Activated T-cell treated with anti-CD3 and anti-CD28 coated beads, Interleukin-2, amount 50 U/mL, for 1 hour (primary cell): ENCODE measurements at places on chromosomes 3 and 15.

DNA sequence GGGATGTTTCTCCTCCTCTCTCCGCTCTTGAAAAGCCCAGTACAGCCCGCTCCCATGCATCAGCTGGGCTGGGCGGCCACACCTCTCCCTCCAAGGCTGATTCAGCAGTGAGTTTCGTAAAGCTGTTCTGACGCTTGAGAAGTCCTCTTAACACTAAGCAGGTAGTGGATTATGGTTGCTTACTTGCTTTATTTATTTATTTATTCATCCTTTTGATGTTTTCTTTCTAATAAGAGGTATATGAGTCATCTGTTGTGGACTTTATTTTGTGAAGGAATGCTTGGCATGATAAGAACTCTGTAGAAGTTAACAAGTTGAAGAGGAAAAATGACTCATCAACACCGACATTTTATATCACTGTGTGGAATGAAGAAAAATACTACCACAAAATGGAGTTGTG, 285.0 kb downstream of the SQOR start:
- DNase-seq = no peak

- no peak for DNase-seq
Measured at GRCh38 chr3:140252812-140253656, 318.0 kb downstream of the CLSTN2 start.

- DNase-seq = peak; percentile 61
Measured at GRCh38 chr3:56923526-56924224, 121.9 kb upstream of the ARHGEF3 start.

GRCh38 chr3:25044762-25045710, 383.0 kb upstream of the RARB start:
- DNase-seq = no peak

- no peak for DNase-seq
Measured at GRCh38 chr15:34327906-34328305, 9.7 kb downstream of the SLC12A6 start.

DNA sequence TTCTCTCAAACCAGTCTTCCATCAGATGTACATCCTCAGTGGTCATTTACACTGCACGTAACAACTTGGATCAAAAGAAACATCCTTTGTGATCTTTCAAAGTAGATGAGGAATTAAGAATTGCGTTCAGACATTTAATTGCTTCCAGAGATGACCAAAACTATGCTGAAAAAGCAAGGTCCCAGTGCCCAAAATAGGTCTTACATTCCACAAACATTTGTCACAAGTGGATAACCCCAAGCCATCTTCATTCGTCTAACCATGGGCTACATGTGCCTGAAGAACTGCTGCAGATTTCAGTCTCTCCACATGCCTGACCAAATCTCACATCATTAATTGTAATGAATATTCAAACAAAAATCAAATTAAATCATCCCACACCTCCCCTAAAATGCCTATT, 273.6 kb downstream of the SHOX2 start:
- DNase-seq = no peak

DNA sequence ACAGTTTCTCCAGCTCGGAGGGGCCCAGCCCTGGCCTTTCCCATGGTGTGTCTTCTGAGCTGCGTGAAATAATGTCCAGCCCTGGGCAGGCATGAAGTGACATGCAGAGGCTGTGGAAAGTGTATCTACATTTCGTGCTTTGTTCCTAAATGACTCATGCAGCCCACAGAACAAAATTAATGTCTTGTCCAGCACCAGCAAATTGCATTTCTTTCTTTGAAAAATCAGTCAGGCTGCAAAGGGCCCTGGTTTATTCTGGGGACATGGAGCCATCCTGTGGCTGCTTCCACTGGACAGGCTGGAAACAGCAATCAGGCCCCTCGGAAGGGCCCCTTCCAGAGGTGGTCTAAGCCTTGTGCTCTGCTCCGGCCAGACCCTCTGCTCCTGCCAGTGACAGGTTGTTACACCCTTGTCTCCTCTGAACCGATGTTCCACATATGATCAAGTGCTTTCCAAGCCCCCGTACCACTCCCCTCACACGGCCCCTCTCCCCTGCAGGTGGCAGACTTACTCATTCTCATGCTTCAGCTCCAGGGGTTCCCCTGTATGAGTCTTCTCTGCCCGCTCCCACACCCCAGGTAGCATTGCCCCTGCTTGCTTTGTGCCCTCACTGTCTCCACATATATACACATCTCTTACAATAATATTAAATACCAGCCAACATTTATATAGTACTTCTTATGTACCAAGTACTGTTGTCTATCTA, 33.7 kb downstream of the CRYGS start:
- no peak for DNase-seq

DNA sequence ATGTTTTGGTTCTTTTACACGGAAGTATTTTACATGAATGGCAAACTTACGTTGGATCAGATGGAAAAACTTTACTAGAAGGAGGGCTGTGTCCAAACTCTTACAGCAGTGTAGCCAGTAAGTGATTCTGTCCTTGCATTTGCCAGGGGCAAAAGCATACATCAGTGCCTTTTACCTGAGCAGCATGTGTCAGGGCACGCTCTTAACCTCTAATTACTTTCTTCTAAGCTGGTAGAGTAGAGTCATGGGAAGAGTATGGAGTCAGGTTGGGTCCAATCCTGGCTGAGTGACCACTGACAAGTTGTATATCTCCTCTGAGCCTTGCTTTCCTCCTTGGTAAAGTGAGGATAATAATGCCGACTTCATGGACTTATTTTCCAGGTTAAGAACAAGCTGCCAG, 47.1 kb downstream of the RYR3 start:
- DNase-seq = no peak

GRCh38 chr15:88645171-88646087, 6.6 kb downstream of the ISG20 start:
- peak; percentile 14 for DNase-seq

DNA sequence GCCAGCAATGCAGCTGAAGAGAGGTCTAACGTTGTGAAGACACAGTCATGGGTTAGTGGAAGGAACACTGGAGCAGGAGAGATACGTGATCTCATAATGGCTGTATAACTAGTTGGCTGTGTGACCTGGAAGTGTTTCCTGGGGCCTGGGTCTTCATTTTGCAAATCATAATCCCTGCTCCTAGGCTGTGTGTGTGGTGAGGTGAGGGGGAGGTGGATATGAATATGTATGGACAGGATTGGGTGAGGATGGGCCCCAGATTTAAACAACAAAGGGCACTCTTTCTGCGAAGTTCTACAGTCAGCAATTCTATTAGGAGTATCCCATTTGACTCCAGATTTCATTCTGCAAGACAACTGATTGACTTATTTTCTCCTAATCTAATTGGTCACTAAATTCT, 41.3 kb downstream of the ANKRD28 start:
- DNase-seq = no peak

GRCh38 chr15:100097342-100098127, 244.2 kb downstream of the ADAMTS17 start:
- DNase-seq = no peak

GRCh38 chr3:155554777-155555451, 190.0 kb downstream of the PLCH1 start:
- DNase-seq = no peak

GRCh38 chr15:25849157-25849921, 13.8 kb downstream of the ATP10A start:
- DNase-seq = peak; percentile 47

GRCh38 chr15:69722924-69723323, 270.3 kb downstream of the RPLP1 start:
- no peak for DNase-seq

- no peak for DNase-seq
Measured at GRCh38 chr15:58981808-58982475, 5.5 kb upstream of the RNF111 start.

DNA sequence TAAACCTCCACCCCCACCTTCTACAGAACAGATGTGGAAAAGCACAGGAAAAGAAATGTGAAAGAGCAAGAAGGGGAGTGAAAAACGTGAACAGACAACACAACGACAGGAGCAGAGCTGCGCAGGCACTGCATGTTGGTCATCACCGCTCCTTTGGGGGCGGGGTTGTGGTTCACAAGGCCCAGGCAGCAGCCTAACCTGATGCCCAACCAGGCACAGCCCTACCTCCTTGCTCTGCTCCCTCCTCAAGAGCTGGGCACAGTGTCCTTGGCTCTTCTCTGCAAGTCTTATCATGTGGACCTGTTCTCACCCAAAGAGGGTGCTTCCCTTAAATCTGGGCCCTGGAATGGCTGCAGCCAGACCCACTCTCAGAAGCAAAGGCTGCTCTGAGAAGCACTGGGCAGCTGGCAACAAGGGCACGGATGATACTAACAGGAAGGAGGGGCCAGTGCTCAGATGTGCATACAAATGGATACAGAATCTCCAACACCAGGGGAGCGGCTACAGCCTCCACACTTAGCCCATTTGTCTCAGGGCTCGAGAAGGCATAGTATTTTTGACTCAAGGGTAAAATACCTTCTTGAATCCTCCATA, 64.6 kb downstream of the DHX30 start:
- no peak for DNase-seq

DNA sequence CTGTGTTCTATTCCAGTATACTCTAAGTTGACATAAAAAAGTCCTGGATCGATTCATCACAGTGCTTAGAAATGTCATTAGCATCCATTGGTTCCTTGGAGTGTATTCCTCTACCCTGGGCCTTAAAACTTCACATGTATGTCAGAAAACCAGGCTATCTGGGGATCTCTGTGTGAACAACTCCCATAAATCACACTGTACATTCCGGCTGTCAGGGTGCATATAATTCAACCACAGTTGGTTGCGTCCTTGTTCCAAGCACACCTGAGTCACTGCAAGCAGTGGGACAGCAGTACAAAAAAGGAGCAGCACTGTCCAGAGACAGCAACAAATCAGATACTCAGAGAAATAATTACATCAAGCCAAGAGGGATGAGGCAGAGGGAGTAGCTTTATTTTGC, 52.4 kb downstream of the PDZRN3 start:
- DNase-seq = no peak

DNA sequence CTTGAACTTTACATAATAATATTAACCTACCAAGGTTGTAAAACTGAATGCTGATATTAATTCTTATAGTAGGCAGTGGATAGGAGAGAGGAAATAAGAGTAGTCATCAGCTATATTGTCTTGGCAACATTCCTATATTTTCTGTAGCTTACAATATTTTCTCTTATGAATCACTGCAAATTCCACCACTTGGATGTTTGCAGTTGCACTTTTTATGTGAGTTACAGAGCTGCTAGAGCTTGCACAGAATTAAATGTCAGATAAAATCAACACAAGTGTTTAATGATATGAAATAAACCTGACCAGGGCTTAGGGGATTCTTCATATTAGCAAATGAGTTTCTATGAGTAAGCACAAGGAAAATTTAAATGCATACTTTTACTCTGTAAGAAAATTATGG, 1710.1 kb downstream of the SI start:
- DNase-seq = no peak

DNA sequence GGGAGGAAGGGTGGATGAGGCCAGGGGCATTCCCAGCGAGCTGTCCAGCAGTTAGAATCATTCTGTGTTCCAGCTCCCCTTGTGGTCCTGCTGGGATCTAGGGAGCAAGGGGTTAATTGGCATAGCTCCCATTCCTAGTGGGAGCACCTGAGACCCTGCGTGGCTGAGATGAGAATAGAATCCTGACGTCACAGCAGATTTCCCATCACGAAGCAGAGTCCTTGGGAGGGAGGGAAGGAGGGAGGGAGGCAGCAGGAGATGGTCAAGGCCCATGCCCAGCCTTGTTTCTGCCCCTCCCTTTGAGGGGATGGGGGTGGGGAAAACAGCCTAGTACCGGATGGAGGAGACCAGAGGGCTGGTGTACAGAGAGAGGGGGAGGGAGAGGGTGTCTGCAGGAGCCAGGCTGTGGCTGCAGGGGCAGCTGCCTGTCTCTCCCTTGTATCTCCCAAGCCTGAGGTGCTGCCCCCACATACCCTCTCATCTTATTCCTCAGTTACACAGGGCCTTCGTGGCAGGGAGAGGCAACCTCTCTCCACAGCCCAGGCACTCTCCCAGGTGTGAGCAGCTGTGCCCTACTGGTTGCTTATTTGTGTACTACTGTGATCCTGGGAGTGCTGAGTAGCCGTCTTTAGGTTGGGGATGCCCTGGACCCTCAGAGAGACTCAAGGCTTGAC, 5.4 kb downstream of the TYRO3 start:
- no peak for DNase-seq

GRCh38 chr3:124373524-124373923, 356.7 kb upstream of the UMPS start:
- DNase-seq = no peak

DNA sequence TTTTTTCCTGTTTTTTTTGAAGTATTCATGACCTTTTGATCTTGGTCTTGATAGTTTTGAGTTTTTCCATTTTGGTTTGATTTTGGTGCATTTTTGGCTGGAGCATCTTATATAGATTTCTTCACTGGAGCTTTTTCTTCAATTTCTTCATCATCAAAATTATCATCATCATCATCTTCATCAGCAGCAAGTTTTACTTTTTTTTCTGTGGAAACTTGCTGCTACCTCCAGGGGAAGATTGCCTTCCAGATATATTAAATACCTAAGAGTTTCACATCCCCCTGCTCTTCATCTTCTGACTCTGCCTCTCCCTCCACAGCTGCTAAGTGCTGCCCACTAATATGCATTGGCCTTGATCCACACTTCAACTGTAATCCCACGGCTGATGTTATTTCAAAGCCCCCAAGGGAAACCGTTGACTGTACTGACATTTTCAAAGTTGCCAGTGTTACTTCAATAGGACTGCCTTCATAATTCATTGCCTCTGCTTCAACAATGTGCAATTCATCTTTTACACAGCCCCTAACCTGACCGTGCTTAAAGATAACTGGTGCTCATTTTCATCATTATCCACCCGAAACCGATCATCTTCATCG, 151.7 kb downstream of the NR1D2 start:
- DNase-seq = no peak

DNA sequence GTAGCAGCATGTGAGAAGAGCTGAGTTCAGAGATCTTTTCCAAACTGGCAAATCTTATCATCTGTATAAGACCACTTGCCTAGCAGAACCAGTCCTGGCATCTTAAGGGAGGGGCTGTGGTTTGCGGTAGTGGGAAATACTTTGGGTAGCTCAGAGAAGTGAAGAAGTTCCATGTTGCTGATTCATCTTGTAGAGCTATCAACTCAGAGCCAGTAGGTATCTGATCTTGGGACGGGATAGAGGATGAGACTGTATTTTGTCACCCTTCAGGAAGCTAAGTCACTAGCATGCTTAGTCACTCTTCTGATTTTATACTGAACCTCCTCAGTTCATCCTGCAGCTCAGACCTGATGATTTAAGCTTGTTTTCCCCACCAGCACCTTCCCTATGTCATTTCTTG, 211.4 kb downstream of the NR1D2 start:
- DNase-seq = no peak

DNA sequence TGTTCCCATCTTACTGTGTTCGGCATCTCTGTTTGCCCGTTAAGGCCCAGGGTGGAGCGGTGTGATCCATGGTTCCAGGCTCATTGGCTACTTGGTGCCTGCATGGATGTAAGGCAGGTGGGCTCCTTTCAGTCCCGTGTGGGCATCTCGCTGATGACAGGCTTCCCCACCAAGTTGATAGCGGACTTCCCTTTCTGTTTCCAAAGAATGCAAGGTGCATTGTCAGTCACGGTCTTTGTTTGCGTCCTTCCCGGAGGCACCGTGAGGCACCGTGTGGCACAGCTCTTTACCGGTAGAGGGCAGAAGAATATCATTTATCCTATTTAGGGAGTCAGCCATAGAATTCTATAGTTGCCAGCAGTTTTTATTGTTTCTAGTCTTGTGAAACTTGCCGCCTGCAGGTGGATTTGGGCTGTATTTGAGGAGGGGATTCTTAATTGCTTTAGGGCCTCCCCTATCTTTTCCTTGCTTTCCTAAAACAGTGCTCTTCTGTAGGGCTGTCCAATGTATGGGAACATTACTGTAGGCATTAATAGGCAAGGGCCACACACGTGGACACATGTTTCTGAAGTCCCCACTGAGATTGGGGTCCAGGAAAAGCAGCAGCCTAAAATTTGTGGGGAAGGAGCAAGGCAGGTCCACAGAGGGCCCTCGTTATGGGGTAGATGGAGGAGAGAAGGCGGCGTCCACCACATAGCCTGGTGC, 244.1 kb downstream of the SLCO3A1 start:
- peak; percentile 40 for DNase-seq
